Lower lobe of right lung (tissue), 2 donors: ENCODE measurements at places on chromosomes 7 and 10. TPM values are rescaled to one million over a fixed set of nuclear protein-coding genes. Genes with fewer than 3 reads are reported as not detected.

The FKBP6 gene
- total RNA-seq = 0.47 TPM

The MUC12 gene
- total RNA-seq = 1.2 TPM

The SPDYE1 gene
- not detected for total RNA-seq

DNA sequence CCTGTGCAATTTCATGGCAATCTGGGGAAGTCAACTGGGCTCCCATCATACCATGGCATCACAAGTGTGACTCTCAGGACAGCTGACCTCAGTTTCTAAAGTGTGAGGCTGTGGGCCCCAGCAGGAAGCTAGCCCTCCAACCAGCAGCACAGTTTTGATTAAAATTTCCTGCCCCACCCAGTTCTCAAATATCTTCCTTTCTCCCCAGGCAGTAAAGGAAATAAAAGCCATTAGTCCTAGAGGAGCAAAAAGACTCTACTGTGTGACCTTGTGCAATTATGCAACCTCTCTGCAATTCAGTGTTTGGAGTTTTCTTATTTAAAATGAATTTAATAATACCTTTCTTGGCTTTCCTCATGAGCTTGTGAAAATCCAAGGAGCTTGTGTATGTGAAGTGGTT is 143.1 kb upstream of the CDCA7L start:
- peaks cover 15% of the 10 kb centered on the region for H3K4me1 ChIP-seq
- no peak overlapping the region for H3K27ac ChIP-seq
- H3K27me3 ChIP-seq = no peaks in the 10 kb centered on the region
- no peak overlapping the region for H3K4me3 ChIP-seq

The HOXA5 gene
- total RNA-seq = 16.0 TPM

The GRM3 gene
- not detected for total RNA-seq

The OR9A2 gene
- total RNA-seq = not detected

The NXPH1 gene
- total RNA-seq = not detected

- DNase-seq = no peak
- H3K4me1 ChIP-seq = no peaks in the 10 kb centered on the region
- H3K27ac ChIP-seq = no peak overlapping the region
- H3K27me3 ChIP-seq = no peaks in the 10 kb centered on the region
- H3K4me3 ChIP-seq = no peak overlapping the region
- H3K36me3 ChIP-seq = no peaks in the 10 kb centered on the region
Measured at GRCh38 chr10:110370006-110370405, 65.3 kb upstream of the SMNDC1 start.

DNA sequence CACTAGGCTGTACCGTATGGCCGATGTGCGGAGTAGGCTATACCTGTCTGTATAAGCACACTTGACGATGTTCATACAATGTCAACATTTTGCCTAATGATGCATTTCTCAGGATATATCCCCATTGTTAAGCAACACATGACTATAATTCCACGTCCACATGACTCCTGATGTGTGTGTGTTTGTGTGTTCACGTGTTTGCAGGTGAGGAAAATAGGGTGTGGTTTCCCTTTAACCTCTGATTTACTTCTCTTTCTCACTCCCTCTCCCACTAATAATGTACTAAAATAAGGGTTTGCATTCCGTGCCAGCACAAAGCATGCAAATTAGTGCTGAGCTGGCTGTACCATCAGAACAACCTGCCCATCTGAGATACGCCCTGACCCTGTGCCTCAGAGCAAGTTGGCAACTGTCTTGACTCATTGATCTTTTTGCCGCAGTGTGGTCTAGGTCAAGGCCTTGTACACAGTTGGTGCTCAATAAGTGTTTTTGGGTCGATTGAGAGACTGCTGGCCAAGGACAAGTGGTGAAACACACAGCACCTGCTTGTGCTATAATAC is 64.6 kb upstream of the DOCK1 start:
- H3K27ac ChIP-seq = no peak overlapping the region
- no peak overlapping the region for H3K4me3 ChIP-seq
- peaks cover 7% of the 10 kb centered on the region for H3K4me1 ChIP-seq
- no peaks in the 10 kb centered on the region for H3K27me3 ChIP-seq

The PDGFA gene
- total RNA-seq = 27.1 TPM

DNA sequence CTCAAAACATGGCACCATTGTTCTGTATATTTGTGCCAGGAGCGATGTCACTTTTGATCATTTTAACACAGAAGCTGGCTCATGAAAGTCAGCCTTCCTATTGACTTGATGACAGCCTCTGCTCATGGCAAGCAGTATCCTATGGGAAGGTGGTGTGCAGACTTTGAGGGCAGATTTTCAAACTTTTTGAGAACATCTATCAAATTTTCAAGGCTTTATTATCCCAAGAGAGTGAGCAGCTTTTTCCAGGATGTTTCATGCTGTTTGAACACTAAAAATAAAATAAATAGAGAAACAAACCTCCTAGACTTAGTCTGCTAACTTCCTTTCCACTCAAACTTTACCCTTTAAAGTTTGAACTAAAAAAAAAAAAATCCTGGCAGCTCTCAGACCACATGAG is 20.3 kb downstream of the FAM13C start:
- no peaks in the 10 kb centered on the region for H3K27me3 ChIP-seq
- no peak for DNase-seq
- H3K4me3 ChIP-seq = no peak overlapping the region

The RSPH10B2 gene
- total RNA-seq = 4.8 TPM

- H3K36me3 ChIP-seq = no peaks in the 10 kb centered on the region
- peaks cover 10% of the 10 kb centered on the region for H3K4me1 ChIP-seq
- no peak overlapping the region for H3K27ac ChIP-seq
Measured at GRCh38 chr7:73907554-73908122, 46.7 kb downstream of the TMEM270 start.

- no peak for DNase-seq
- H3K4me3 ChIP-seq = no peak overlapping the region
- H3K36me3 ChIP-seq = no peaks in the 10 kb centered on the region
- H3K27ac ChIP-seq = no peak overlapping the region
- no peaks in the 10 kb centered on the region for H3K27me3 ChIP-seq
Measured at GRCh38 chr7:50142425-50143017, 49.5 kb upstream of the ZPBP start.

The NPC1L1 gene
- 0.21 TPM for total RNA-seq

The GPR85 gene
- 4.5 TPM for total RNA-seq
